ENCODE measurements at places on chromosomes 7 and 10. TPM values are rescaled to one million over a fixed set of nuclear protein-coding genes. Genes with fewer than 3 reads are reported as not detected.

Gene VWC2
- not detected for total RNA-seq

Gene EN2
- 0.90 TPM for total RNA-seq

Gene OR2A42
- not detected for total RNA-seq

Gene NEUROD6
- not detected for total RNA-seq

Gene HELLS
- total RNA-seq = 28.3 TPM

Gene MUC12
- total RNA-seq = 16.4 TPM

Gene TMEM184A
- total RNA-seq = 8.8 TPM

Gene IKZF1
- not detected for total RNA-seq

All from A549 treated with dexamethasone at 1 μM for 4 hours (cell line).